ENCODE measurements at places on chromosomes 1 and 21. TPM values are rescaled to one million over a fixed set of nuclear protein-coding genes. Genes with fewer than 3 reads are reported as not detected.

HIVEP3 gene
- under 0.01 TPM for total RNA-seq

LCE2A gene
- not detected for total RNA-seq

C21orf58 gene
- 0.77 TPM for total RNA-seq

XCL1 gene
- not detected for total RNA-seq

RGS16 gene
- 3.7 TPM for total RNA-seq

PPM1J gene
- 4.0 TPM for total RNA-seq

KRTAP24-1 gene
- total RNA-seq, result not detected

ADGRL4 gene
- total RNA-seq, result not detected

PROK1 gene
- total RNA-seq, result not detected

TNFRSF25 gene
- 30.3 TPM for total RNA-seq

FCGR1A gene
- not detected for total RNA-seq

NCF2 gene
- 96.4 TPM for total RNA-seq

CFAP107 gene
- total RNA-seq, result not detected
